Glutamatergic neuron (in vitro differentiated cells): ENCODE measurements at places on chromosomes 7 and 10. TPM values are rescaled to one million over a fixed set of nuclear protein-coding genes. Genes with fewer than 3 reads are reported as not detected.

The PRPS1L1 gene
- not detected for total RNA-seq

The WNT8B gene
- total RNA-seq = not detected

The CALY gene
- total RNA-seq = 19.8 TPM

The EBF3 gene
- total RNA-seq = 544 TPM

The SKIDA1 gene
- total RNA-seq = 1.3 TPM

The CRTAC1 gene
- 2.5 TPM for total RNA-seq

The RAMP3 gene
- total RNA-seq = not detected

The MOGAT3 gene
- not detected for total RNA-seq

The PARG gene
- 53.3 TPM for total RNA-seq

The DTX2 gene
- total RNA-seq = 23.3 TPM

The ACTL6B gene
- total RNA-seq = 95.2 TPM

The TEX36 gene
- not detected for total RNA-seq

The TACC2 gene
- 499 TPM for total RNA-seq

The NXPH1 gene
- total RNA-seq = 3.8 TPM

The MACC1 gene
- 0.29 TPM for total RNA-seq

The CTNNA3 gene
- total RNA-seq = 3.3 TPM
